GM13977 (cell line): ENCODE measurements at places on chromosomes 2 and 18.

GRCh38 chr18:2780750-2781149 lies 66.1 kb upstream of the EMILIN2 start:
- no peak for DNase-seq

DNA sequence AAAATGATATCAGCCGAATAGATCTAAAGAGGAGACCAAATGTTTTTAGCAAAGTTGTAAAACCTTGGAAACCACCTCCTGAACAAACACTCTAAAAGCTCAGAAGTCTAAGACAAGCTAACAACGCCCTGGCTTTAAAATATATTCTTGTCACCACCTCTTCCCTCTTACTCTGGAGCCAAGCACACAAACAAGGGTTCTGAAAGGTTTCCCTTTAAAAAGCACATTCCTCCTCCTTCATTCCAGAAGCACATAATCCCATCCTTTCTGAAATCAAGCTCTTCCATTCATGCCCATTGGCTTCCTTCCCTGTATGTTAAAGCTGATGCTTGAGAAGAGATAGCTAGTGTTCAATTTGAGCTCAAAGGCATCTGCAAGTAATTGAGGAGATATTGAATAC lies 382.0 kb downstream of the LNPK start:
- DNase-seq = no peak

- DNase-seq = no peak
Observed at GRCh38 chr18:45402485-45403056, 212.7 kb upstream of the SLC14A2 start.

GRCh38 chr2:119109866-119110265 lies 48.7 kb downstream of the C1QL2 start:
- DNase-seq = no peak

DNA sequence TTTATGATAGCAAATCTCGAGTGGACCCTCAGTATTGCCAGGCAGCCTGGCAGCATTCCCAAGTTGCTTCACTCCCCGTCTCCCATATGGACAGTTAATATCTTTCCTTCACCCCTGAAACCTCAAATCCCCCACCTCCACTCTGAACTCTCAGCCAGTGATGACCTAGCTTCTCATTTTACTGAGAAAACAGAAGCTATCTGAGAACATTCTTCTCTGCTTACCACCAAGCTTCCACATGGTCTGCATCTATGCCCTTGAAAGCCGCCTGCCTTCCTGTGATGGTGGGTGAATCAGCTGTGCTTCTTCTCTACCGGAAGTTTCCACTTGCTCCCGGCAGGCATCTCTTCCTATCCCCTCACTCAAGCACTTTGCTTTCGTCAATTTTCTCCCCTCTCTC lies 529.2 kb downstream of the EPHA4 start:
- DNase-seq = no peak

- DNase-seq = no peak
Observed at GRCh38 chr2:150538651-150539201, 51.3 kb upstream of the RND3 start.

- DNase-seq = no peak
Observed at GRCh38 chr2:126953483-126953882, 54.8 kb downstream of the TEX51 start.

DNA sequence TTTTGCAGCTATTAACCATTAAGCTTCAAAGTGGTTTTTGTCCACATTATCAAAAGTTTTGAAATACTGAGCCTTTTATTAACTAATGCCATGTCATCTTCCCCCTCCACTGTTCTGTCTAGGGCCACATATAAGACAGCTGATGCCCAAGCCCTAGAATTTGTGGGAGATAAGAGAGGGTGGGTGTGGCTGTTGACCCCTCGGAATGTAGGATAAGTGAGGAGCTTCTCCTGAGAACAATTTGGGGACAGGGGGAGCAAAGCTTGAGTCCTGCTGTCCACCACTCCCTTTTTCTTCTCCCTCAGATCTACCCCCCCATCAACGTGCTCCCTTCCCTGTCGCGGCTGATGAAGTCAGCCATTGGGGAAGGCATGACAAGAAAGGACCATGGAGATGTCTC lies 14.3 kb upstream of the ANKRD53 start:
- DNase-seq = no peak

- DNase-seq = no peak
Observed at GRCh38 chr18:63183952-63184770, 135.4 kb downstream of the BCL2 start.

- DNase-seq = no peak
Observed at GRCh38 chr18:435940-436339, 64.6 kb downstream of the COLEC12 start.

DNA sequence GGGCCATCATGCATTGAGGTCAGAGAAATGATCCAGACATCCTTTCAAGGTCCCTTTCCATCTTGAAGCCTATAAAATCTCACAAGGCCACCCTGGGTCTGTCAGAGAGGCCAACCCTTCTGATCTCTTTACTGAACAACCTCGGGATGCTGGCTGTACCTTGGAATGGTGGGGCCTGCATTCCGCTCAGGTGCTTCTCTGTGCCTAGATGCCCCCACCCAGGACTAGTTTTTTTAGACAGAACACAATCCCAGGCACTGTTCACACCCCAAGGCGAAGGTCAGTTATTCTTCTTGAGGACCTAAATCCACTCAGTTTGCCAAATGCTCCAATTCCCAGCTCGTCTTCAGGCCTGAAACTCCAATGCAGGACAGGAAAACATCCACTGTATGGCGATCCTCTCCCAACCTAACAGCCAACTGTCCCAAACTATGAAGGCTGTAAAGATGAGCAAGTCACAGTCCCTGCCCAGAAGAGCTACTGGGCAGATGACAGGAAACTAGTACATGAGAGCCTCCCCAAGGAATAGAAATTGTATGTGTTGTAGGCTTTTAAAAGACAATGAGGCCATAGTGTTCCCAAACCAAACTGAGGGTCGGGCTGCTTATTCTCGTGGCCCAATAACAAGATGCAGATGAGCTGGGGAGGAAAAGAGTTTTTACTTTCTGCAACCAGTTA lies 154.4 kb upstream of the ACAA2 start:
- DNase-seq = no peak

DNA sequence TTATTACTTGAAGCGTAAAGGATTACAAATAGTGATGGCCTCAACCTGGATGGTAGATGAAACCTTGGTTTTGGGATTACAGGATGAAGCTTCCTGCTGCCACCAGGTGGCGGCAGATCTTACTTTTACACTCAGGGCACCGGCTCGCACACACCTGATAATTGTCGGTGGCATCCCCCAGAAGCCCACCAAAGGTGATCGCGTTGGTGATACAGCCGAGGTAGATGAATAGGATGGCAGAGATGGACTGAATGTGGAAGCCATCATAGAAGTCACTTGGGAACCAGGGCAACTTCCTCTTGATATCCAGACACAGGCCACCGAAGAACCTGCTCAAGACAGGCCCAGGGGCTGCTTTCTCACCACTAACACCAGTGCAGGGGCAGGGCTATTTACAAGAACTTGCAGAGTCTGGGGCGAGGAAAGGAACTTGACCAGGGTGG lies 51.8 kb downstream of the MTHFD2 start:
- peak; percentile 85 for DNase-seq

- no peak for DNase-seq
Observed at GRCh38 chr2:133705287-133705686, 137.0 kb upstream of the NCKAP5 start.

DNA sequence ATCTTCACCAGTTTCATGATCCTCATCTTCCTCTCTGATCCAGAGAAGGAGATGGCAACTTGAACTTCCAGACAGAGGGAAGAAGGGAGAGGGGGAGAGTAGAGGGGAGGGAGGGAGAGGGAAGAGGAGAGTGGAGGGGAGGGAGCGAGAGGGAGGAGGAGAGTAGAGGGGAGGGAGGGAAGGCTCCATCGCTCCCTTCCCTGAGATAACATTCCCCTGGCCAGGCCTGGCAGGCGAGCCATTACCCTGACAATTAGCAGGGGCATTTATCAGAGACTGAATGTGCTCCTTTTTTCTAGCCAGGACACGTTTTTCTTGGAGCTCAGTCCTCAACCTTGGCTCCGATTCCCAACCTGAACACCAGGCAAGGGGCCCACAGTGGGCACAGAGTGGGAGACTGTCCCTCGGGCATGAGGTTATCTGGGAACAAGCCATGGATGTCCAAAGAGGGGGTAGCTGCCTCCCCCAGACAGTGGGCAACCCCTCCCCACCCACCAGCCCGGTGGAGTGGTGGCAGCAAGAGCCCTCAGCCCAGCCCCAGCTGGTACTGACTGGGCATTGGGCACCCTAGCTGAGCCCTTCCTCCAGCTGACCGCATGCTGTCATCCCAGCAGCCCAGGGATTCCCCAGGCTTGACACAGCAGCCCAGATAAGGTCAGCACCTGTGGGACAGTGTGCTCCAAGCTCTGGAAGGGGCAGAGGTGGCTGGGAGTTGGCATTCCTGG lies 81.8 kb downstream of the TNS1 start:
- DNase-seq = no peak

DNA sequence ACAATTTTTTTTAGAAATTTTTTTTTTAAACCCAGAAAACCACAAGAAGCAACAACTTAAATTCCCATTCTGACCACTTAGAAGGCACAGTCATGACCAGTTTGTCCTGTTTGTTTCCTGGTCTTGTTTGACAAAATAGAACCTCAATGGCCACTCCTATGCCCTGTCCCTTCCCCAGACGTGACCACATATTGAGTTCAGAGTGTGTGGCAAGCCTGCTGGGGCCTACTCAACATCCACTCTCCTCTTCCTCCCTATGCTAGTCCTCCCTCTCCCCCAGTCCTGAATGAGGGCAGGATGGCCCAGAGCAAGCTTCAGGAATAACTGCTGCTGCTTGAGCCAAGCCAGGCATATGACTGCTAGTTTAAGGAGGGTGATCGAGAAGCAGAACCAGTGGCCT lies 89.6 kb downstream of the PRELID3A start:
- no peak for DNase-seq

GRCh38 chr2:74304332-74305148 lies 38.7 kb downstream of the SLC4A5 start:
- no peak for DNase-seq

- DNase-seq = no peak
Observed at GRCh38 chr2:75522543-75523312, 38.0 kb downstream of the EVA1A start.

- DNase-seq = no peak
Observed at GRCh38 chr2:21363364-21363763, 239.6 kb downstream of the TDRD15 start.
